ENCODE measurements at places on chromosomes 3 and 15.

DNA sequence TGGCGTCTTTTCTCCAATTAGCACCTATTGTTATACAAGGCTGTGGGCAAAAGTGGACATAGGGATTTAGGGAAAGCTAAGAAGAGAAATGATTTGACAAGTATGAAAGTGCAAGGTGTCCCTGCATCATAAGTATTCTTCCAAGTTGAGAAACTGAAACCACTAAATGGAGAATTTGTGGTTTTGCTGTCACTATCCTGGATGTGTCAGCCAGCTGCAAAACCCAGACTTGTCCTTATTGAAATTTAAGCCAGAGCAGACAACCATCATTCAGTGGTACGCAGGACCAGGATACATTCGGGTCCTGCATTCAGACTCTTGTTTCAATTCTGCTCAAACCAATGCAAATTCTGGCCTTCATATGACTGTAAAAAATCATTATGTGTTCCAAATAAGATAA, 384.8 kb upstream of the TGFBR2 start:
- no peak for DNase-seq

- DNase-seq: no peak
Measured at GRCh38 chr15:100114571-100114970, 227.2 kb downstream of the ADAMTS17 start.

GRCh38 chr3:58085616-58086015, 77.4 kb downstream of the FLNB start:
- DNase-seq: no peak

DNA sequence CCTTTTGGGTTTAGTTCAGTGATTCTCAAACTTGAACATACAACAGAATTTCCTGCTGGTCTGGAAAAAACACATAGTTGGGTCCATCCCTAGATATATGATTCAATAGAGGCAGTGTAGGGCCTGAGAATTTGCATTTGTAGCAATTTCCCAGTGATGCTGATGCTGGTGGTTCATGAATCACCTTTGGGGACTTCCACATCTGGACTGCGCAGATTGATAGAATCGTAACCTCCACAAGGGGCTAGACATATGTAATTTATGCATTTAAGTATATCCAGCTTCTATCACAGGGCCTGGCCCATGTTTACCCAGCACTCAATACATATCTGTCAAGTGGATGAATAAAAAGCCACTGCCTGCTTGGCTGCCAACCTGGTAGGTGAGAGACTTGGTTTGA, 33.8 kb upstream of the SUCLG2 start:
- no peak for DNase-seq

DNA sequence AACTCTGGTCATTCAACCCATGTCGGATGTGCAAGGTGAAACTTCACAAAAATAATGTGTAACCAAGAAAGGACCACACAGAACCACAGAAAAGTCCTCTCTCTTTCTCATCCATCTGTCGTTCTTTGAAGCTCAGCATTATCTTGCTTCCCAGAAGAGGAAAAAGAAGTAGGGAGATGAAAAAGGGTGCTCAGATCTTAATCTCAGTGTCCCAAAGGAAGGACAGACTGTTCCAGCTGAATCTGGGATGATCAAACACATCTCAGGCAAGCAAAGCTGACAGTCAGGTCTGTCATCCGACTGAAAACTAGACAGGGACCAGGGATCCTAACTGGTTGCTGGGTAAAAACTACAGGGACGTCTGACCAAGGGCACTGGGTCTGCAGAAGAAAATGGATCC, 16.2 kb downstream of the ARHGEF3 start:
- DNase-seq: no peak

DNA sequence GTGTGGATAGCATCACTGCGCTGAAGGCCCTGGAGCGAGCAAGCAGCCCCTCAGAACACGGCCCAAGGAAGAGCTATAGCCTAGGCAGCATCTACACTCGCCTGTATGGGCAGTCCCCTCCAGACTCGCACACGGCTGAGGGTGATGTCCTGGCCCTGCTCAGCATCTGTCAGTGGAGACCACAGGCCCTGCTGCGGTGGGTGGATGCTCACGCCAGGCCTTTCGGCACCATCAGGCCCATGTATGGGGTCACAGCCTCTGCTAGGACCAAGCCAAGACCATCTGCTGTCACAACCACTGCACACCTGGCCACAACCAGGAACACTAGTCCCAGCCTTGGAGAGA, 20.5 kb downstream of the ATRIP start:
- DNase-seq: no peak

- no peak for DNase-seq
Measured at GRCh38 chr3:131795390-131796090, 239.3 kb downstream of the CPNE4 start.

DNA sequence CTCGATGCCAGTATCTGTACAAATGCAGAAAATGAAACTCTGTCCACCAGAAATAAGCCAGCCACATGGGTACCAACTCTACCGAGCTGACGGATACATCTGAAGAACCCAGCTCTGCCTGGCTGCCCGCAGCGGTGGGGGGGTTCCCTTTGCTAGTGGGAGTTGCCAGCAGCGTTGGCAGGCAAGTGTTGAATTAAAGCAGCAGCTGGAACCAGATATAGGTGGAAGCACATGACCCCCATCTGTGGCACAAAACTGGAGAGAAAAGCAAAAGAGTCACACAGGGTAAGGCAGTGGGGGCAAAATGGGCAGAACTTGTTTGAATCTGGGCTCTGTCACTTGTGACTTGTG, 17.9 kb downstream of the CRYGS start:
- no peak for DNase-seq
